Stimulated activated CD8-positive, alpha-beta memory T cell treated with anti-CD3 and anti-CD28 coated beads, Interleukin-4, amount 100 ng/mL, for 1 hour (primary cell): ENCODE measurements at places on chromosomes 1 and 21.

- DNase-seq = no peak
Measured at GRCh38 chr1:216612291-216612690, 110.9 kb downstream of the ESRRG start.

DNA sequence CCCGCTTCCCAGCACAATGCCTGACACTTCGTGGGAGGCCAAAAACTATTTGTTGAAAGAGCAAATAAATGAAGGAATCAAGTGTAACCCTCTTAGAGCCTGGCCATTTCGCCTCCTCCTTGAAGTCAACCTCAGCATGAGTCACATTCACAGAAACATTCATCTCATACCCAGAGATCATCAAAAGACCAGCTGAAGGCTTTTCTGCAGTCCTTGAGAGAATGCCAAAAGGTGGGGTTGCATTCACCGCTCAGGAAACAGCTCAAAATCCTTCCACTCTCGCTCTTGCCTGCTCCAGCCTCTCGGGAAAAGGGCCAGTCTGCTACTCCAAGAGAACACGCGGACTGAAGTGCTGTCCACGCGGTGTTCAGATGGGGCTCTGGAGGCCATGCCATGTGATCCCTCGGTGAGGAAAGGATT, 90.0 kb downstream of the VWA5B1 start:
- no peak for DNase-seq

GRCh38 chr1:55210990-55211801, 4.0 kb downstream of the USP24 start:
- DNase-seq = no peak

GRCh38 chr1:209102120-209102519, 481.4 kb upstream of the CAMK1G start:
- no peak for DNase-seq

- DNase-seq = no peak
Measured at GRCh38 chr1:152227310-152227928, 3.4 kb upstream of the HRNR start.

GRCh38 chr1:99173900-99174299, 90.4 kb upstream of the PLPPR4 start:
- DNase-seq = no peak

DNA sequence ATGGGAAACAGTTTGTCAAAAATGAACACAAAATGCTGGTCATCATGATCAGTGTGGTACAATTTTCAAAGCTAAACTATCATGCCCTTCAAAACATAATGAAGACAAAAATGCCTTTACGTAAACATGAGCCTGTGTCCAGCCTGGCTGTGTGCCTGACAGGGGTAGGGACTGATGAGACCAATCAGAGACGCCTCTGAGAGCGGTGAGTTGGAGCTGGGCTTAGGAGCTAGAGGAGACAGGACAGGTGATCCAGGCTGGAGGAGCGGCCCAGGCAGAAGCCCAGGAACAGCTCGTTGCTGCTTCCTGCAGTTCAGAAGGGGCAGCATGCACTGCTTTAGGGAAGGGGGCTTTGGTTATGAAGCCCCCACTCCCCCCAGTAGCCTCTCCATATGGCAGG, 70.0 kb downstream of the ARHGEF10L start:
- DNase-seq = no peak

DNA sequence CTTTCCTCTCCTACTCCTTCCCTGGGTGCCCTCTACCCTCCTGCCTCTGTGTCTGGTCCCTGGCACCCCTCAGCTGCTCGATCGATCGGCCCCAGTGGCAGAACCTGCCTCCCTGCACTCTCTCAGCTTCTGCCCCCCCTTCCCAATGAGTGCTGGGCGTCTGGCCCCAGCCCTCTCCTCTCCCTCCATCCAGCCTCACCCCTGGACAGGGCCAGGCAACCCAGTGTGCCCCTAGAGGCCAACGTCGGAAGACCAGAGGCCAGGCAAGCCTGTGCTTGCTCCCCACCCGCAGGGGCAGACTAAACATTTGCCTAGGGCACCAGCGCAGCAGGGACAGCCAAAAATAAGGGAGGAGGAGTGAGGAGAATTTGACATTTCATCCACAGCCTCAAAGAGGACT, 43.5 kb downstream of the LGR6 start:
- DNase-seq = no peak

GRCh38 chr1:213014642-213015041, 1.0 kb downstream of the ANGEL2 start:
- DNase-seq = no peak

GRCh38 chr1:198977909-198978308, 339.1 kb downstream of the PTPRC start:
- no peak for DNase-seq

DNA sequence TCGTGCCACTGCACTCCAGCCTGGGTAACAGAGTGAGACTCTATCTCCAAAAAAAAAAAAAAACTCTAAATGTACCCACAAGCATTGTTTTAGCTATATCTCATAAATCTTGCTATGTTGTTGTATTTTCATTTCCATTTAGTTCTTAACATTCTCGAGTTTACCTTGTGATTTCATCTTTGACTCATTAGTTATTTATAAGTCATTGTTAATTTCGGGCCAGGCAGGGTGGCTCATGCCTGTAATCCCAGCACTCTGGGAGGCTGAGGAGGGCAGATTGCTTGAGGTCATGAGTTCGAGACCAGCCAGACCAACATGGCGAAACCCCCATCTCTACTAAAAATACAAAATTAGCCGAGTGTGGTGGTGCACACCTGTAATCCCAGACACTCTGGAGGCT, 11.7 kb downstream of the HES2 start:
- no peak for DNase-seq

- DNase-seq = no peak
Measured at GRCh38 chr1:185044387-185044786, 971 bp upstream of the RNF2 start.

GRCh38 chr1:209354111-209354839, 229.2 kb upstream of the CAMK1G start:
- no peak for DNase-seq

GRCh38 chr1:19775317-19775716, 24.4 kb downstream of the TMCO4 start:
- DNase-seq = no peak

GRCh38 chr1:118503752-118504151, 318.7 kb upstream of the SPAG17 start:
- DNase-seq = no peak

GRCh38 chr21:24628536-24628935, 978.7 kb downstream of the MRPL39 start:
- no peak for DNase-seq

- no peak for DNase-seq
Measured at GRCh38 chr1:14974361-14974760, 179.2 kb upstream of the TMEM51 start.

- no peak for DNase-seq
Measured at GRCh38 chr1:160224606-160225005, 19.4 kb downstream of the PEA15 start.

GRCh38 chr1:155529109-155529508, 33.5 kb downstream of the ASH1L start:
- no peak for DNase-seq

- no peak for DNase-seq
Measured at GRCh38 chr1:169207797-169208520, 101.5 kb downstream of the ATP1B1 start.

- DNase-seq = no peak
Measured at GRCh38 chr1:28365864-28366263, 3.7 kb upstream of the PHACTR4 start.

DNA sequence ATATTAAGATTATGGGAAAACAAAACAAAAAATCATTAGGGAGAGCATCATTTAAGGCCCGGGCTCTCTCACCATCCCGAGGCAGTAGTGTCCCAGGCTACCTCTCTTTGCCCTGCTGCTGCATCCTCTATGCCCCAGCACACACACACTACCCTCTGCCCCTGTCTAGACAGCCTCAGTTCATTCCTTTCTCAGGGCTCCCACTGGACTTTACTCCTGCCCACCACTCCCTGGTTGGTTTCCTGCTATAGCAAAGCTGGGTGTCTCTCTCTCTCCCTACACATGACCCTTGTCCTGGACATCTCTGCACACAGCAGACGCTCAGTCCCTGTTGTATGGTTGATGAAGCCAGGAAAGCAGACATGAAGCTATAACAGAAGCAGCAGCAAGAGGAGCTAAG, 30.7 kb downstream of the GNG12 start:
- no peak for DNase-seq

DNA sequence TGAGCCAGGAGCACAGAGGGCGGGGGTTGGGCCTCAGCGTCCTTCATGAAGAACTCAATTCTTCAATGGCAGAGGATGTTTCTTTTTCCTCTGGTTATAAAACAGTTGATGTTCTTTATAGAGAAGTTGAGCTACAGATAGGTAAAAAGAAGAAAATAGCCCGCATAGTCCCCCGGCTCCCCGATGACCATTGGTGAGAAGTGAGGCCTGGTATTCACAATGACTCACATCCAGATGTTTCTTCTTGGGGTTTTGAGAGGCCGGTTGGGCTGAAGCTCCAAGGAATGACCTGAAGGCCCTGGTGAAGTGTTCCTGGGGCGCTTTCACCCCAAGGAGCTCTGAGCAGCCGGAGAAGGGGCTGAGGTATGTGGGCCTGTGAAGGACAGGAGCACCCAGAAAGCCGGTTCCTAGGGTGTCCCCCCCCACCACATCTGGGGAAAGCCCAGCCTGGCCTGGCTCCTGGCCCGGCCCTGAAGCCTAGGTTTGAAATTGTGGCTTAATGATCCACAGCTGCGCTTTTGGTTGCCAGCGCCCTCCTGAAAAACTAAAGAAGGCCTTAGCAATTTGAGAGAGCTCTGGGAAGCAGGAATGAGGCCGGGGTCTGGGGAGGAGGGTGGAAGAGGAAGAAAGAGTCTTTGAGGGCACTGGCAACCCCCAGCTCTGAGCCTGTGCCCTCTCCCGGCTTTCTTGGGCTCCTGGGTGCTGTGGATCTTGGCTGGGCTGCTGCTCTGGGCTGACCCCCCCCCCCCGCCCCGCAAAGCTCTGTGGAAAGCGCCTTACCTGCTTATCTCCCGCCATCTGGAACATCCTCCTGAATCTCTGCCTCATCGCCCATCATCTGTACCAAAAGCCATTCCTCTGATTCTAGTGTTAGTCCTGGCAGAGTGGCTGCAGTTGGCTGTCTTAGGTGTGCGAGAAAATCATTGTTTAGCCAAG, 444.7 kb downstream of the CAMTA1 start:
- no peak for DNase-seq

DNA sequence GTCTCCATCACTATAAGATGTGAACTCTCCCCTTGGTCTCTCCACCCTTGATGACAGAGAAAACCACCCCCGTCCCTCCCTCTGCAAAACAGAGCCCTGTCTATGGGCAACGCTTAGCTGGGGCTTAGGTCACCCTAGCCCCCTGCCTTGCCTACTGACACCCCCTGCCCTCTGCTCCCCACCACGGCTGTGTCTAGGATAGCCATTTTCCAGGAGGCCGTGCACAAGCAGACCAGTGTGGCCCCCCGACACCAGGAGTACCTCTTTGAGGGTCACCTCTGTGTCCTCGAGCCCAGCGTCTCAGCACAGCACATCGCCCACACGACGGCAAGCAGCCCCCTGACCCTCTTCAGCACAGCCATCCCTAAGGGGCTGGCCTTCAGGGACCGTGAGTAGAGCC, 8.5 kb downstream of the IKBKE start:
- no peak for DNase-seq

GRCh38 chr1:212368073-212368484, 46.6 kb downstream of the PACC1 start:
- no peak for DNase-seq

- no peak for DNase-seq
Measured at GRCh38 chr1:152182944-152183361, 23.9 kb upstream of the RPTN start.

GRCh38 chr21:35284199-35284598, 235.1 kb upstream of the RUNX1 start:
- DNase-seq = no peak

- DNase-seq = no peak
Measured at GRCh38 chr21:42223826-42224575, 5.1 kb downstream of the ABCG1 start.

DNA sequence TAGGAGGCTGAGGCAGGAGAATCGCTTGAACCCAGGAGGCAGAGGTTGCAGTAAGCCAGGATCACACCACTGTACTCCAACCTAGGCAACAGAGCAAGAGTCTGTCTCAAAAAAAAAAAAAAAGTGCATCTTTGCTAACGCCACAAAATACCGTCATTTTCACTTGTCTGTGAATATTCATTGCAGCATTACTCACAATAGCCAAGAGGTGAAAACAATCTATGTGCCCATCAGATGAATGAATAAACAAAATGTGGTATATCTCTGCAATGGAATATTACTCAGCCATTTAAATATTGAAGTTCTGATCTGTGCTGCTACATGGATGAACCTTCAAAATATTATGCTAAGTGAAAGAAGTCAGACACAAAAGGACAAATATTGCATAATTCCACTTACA, 7.9 kb upstream of the TIAM1 start:
- DNase-seq = no peak

- DNase-seq = no peak
Measured at GRCh38 chr1:192689459-192689858, 53.5 kb downstream of the RGS13 start.

GRCh38 chr1:25590096-25590824, 26.3 kb upstream of the MAN1C1 start:
- no peak for DNase-seq

DNA sequence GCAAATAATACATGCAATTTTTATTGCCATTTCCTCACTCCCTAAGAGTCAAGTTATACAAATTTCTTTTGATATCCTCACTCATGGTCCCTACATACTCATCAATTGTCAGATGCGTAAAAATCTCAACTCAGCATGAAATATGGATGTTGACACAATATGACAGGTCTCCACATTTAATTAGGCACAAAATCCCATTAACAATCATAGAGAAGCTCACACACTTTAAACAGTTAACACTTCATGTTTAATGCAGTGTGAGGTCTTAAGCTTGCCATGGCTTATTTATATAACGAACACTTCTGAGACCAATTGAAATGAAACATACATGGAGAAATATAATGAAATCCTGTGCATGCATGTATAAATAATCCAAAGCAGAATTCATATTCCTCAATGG, 58.6 kb downstream of the GREM2 start:
- DNase-seq = no peak

GRCh38 chr1:47895279-47896125, 101.7 kb downstream of the TRABD2B start:
- no peak for DNase-seq

- no peak for DNase-seq
Measured at GRCh38 chr21:44013380-44014088, 1.4 kb downstream of the TRAPPC10 start.

DNA sequence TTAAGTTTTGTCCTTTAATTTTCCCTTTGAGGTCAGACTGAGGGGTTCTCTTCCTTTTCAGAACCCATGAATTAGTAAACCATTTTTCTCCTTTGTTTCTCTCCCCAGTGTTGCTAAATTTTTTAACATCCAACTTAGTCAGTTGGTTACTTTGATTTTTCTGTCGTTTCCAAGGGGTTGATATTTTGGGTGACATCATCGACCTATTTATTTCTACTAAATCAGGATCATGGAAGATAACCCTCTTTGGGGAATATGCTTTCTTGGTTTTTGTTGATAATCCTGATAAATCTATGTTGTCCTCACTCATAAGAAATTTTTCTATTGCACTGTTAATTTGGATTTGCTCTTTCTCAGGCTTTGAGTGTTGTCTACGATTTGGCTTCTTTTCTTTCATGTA, 40.9 kb downstream of the LRRC53 start:
- DNase-seq = no peak

- no peak for DNase-seq
Measured at GRCh38 chr1:63794939-63795378, 21.1 kb downstream of the ROR1 start.

GRCh38 chr1:44120398-44120949, 1.9 kb downstream of the KLF17 start:
- DNase-seq = no peak
